ELF-1 (cell line): ENCODE measurements at places on chromosomes 12 and 14.
A peak's percentile ranks its signal among the peaks of the same experiment; 100 is the strongest.

DNA sequence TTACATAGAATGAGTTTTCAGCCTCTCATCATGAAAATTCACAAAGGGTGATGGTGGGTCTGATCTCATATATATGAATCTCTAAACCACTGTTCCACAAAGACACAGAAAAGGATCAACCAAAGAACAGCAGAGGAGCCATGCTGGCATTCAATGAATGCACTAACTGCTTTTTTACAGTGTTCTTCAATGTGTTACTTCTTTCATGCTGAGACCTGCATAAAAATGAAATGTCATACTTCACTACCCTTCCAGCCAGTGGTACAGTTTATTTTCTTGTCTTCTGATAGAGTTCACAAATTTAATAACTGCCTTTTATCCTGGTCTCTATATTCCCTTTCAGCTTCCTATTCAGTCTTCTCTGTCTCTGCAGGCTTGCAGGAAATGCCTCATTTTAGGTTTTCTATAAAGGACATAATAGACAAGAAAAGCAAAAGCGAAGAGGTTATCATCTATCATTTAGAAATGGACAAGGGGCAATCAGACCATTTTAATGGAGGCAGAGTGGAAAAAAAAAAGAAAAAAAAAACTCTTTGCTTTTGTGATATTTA, 836.7 kb upstream of the FOXG1 start:
- DNase-seq, result no peak

DNA sequence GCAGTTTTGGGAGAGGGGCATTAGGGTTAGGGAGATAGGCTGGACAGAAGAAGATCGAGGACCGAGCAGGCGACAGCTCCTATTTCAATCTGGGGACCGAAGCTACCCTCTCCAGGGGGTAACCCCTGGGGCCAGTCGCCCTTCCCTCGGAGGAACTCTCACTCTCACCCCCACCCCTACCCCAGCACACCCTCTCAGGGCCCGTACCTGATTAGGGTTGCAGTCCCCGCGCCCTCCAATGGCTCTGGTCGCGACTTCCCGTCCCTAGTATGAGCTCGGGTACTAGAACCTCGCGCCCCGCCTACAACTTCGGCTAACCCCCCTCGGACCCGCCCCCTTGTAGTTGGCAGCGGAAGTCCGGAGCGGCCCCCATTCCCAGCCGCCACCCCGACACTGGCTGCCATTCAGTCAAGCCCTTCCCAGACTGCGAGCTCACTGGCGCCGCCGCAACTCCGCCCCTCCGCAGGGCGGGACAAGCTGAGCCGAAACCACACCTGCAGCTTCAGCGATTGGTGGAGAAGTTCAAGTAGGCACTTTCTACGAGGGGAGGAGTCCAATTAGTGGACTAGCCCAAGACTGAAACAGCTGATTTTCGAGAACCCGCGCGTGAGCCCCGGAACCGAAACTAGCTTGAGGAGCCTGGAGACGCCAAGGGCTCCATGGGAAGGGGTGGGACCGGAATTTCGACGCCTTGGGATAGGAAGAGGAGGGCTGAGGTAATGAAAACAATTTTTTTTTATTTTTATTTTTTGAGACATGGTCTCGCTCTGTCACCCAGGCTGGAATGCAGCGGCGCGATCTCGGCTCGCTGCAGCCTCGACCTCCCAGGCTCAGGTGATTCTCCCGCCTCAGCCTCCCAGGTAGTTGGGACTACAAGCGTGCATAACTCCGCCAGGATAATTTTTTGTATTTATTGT, at the start of gene STAT2:
Gene STAT2, minus strand, starts transcription at position 257 of the 917 bp plus-strand sequence. CDS start 3,536 bp downstream, outside the sequence.
- DNase-seq, result peak; percentile 100

- DNase-seq, result no peak
Observed at GRCh38 chr12:122979001-122979907, 1.2 kb upstream of the ARL6IP4 start.

GRCh38 chr14:87044807-87045206, 948.2 kb downstream of the GALC start:
- no peak for DNase-seq

DNA sequence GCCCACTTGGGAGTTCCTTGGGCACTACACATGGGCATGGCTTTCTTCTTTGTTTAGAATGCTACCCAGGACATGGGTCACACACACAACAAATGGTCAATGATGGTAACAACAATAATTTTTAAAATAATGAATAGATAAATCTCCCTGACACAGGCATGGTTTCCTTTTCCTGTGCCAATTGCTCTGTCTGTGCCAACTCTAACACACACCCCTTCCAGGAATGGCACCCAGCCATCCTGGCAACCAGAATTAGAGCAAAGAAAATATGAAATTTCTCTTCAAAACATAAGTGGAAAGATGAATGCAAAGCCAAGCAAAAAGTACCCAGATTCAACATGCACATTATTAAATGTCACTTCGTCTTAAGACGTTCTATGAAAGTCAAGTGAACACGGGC, 104.9 kb upstream of the SOX5 start:
- no peak for DNase-seq

GRCh38 chr14:39432619-39433451, 602 bp upstream of the FBXO33 start:
- peak; percentile 94 for DNase-seq

GRCh38 chr14:58129208-58129607, 22.8 kb downstream of the ARMH4 start:
- no peak for DNase-seq

- DNase-seq, result no peak
Observed at GRCh38 chr14:82047777-82048470, 514.3 kb upstream of the SEL1L start.

DNA sequence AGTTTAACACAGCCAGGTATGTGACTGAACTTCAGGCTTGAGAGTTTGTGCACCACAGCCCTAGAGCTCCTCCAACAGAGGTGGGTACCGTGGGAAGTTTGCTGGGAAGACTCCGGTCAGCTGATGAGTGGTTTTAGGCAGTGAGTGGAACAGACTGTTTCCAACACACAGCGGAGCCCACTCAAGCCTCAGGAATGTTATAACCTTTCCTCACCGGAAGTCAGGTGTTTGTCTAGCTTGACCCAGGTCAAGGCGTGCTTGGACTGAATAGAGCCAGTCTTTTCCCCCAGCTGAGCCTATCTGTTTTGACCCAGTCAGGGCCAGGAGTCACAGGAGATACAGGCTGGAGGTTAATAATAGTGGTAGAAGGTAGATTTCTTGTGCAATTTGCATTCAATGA, 138.4 kb upstream of the PARP11 start:
- no peak for DNase-seq

- DNase-seq, result no peak
Observed at GRCh38 chr12:13444076-13444475, 247.6 kb downstream of the EMP1 start.

DNA sequence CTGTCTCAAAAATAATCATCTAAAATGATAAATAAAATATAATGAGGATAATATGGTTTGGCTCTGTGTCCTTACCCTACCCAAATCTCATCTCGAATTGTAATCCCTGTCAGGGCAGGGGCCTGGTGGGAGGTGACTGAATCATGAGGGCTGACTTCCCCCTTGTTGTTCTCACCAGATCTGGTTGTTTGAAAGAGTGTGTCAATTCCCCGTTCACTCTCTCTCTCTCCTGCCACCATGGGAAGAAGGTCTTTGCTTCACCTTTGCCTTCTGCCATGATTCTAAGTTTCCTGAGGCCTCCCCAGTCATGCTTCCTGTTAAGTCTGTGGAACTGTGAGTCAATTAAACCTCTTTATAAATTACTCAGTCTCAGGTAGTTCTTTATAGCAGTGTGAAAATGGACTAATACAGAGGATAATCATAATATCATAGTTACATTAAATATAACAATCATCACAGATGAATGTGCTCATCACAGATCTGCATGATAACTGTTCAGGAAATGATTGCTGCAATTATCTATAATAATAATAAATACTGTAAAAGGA, 12.6 kb downstream of the EFCAB11 start:
- DNase-seq, result no peak

GRCh38 chr14:104680806-104681688, 8.4 kb upstream of the INF2 start:
- no peak for DNase-seq

DNA sequence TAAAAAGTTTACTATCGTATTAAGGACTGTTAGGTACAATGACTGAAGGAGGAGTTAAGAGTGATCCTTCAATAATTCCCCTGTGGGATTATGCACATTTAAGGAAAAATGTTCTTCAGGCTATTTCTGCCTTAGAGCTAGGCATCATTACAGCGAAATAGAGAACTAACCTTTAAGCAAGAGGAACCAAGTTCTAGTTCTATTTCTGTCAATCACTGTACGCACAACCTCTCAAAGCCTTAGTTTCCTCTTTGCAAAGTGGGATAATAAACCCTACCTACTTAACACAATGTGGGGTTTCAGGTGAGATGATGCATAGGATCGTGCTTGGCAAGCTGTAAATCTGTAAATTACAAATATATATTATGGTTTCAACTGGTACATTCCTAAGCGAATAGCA, 15.4 kb downstream of the NTF3 start:
- DNase-seq, result no peak

- no peak for DNase-seq
Observed at GRCh38 chr12:132484183-132484890, 5.6 kb upstream of the FBRSL1 start.

GRCh38 chr12:21607701-21608100, 3.1 kb upstream of the GYS2 start:
- DNase-seq, result no peak
